ENCODE measurements at places on chromosomes 12 and 14.

DNA sequence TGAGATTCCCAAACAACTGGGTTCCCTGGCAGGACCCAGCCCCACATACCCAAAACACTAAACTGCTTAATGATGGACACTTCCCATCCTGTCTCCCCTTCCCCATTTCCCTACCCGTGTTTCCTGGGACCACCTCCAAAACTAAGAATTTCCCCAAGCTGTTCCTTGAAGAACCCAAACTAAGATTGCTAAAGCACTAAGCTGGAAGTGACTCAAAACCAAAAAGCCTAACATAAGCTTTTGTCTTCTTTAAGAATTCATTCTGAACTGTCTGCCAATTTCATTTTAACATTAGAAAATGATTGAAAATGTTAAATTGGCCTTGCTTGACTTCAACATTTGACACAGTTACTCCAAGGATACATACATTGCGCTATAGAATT, 29.5 kb upstream of the STAB2 start:
- no peak for DNase-seq

- DNase-seq, result no peak
These were observed 1.1 kb downstream of the BRI3BP start for GRCh38 chr12:124994437-124994975.

DNA sequence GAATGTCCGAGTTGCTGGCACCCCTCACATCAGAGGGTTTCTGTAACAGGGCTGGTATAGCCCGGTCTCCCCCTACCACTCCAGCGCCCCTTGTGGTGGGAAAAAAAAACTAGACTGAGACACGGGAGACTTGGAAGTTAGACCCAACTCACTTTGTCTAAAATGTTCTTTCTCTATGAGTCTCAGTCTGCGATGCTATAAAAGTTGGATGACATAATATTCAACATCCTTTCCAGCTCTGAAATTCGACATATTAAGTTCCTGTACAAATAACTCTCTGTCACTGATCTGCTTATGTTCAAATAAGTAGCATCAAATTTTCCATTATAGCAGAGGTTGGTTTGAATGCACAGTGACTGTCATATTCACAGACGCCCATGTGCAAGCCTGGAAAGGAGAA, 25.7 kb upstream of the TC2N start:
- DNase-seq, result no peak

DNA sequence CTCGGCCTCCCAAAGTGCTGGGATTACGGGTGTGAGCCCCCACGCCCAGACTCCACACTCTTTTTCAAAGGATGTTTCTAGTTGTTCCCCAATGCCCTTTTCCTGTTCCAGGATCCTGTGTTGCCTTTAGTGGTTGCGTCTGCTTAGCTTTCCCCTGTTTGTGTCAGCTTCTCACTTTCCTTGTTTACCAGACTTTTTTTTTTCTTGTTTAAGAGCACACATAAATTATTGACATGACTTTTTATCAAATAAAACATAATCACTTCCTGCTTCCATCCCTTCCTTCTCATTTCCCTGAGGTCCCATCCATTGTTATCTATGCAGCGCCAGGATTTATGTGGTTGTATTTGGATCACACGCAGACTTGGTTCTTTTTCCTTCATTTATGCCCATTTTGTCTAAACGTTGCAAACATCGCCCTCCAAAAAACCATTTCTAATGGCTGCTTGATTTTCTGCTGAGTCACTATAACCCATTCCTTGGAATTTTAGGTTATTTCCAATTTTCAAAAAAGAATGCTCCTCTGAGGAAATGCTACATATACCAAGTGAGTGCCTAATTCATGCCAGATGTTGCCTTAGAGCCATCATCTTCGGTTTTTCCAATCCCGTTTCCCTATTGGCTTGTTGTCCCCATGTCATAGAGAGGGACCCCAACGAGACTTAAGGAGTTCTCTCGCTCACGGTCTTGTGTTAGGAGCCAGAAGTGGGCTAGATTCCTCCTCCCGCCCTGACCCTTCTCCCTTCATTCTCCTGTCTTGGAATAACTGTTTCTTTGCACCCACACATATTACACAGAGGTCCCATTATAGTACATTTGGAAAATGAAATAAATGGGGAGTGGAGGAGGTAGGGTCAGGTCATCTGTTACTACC, 13.5 kb upstream of the CYP46A1 start:
- no peak for DNase-seq

- DNase-seq, result no peak
These were observed 261.4 kb downstream of the BTG1 start for GRCh38 chr12:91884230-91884629.

DNA sequence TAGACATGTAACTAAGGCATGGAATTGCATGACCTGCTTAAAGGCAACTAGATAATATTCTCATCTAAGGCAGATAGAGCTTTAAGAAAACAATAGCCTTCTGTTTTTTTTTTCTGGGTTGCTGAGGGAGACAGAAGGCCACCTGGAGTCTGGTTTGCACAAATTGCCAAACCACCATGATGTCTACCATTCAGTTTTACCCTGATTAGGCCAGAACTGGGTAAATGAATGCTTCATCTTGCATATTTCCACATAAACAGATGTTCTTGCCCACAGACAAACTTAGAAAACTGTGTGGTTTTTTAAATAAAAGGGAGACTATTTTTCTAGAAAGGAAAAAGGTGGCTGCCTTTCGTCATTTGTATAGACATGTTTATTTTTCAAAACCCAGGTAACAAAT, 278.7 kb upstream of the PRICKLE1 start:
- no peak for DNase-seq

DNA sequence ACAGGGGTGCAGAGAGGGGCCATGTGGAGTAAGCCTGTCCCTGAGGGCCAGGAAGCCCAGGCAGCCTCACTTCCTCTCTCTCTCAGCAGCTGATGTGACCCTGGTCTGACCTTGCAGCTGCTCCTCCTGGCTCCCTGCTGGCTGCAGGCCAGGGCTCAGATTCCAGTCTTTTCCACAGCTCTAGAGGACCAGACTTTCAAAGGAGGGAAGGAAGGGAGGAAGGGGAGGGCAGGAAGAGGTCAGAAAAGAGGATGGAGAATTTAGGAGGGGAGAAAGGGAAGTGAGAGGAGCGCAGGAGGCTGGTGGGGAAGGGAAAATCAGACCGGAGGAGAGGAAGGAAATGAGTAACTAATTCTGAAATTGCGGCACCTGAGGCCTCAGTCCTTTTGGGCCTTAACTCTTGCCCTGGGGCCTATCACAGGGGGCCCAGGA, 40.9 kb upstream of the VASH1 start:
- DNase-seq, result no peak

DNA sequence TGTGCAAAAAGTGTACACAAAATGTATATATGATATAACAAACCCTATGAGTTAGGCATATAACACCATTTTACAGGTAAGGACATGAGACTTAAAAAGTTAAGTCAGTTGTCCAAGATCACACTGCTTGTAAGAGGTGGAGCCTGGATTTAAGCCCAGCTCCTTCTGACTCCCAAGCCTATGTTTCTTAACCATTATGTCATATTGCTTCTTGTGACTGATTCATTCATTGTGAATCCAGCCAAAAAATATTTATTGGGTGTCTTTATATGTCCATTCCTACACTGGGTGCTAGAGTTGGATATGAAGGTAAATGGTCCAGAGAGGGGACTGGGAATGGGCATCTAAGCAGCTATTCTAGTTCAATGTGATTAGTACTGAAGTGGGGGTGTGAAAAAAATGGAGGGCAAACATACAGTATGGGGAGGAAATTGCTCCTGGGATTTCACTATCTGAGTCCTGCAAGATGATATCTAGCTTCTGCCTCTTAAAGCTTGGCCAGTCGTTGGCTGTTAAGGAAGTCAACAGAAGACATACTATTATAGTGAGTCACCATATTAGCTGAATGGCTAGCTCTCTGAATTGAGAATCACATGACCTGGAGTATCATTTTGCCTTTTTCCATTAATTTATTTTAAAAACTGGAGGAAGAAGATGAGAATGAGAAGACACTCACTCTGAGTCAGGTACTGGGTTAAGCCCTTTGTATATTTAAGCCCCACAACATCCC, 28.8 kb downstream of the PAX9 start:
- no peak for DNase-seq

GRCh38 chr12:94954029-94954685, 49.3 kb downstream of the NDUFA12 start:
- DNase-seq, result no peak

- DNase-seq, result no peak
These were observed 34.6 kb downstream of the HECTD4 start for GRCh38 chr12:112347581-112347982.

DNA sequence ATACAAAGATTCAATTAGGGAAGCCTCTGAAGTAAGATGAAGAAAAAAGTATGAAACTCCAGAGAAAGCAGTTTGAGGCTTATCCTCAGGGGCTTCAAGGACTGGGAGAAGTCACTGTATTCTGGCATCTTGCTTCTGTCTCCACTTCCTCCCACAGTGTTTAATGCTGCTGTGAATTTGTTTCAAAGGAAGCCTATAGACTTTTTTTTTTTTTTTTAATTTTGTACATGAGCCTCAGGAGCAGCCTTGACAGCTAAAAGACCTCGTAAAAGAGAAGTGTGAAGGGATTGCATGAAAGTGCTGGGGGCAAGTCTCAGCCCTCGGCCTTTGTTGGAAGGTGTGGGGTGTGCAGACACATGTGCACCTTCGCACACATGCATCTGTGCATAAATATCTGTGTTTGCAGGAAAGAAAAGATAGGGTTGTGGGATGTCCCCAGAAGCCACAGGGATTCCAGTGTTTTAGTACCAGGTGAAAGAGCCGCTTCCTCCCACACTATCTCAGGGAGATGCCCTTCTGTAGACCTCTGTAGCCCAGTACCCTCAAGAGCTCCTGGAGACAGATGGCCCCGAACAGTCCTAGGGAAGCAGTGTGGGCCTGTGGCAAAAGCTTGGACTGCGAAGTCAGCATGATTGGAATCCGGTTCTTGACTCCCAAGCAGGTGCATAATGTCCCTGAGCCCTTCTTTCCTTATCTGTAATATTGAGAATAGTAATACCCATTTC, 193.5 kb upstream of the BCL2L14 start:
- DNase-seq, result no peak

DNA sequence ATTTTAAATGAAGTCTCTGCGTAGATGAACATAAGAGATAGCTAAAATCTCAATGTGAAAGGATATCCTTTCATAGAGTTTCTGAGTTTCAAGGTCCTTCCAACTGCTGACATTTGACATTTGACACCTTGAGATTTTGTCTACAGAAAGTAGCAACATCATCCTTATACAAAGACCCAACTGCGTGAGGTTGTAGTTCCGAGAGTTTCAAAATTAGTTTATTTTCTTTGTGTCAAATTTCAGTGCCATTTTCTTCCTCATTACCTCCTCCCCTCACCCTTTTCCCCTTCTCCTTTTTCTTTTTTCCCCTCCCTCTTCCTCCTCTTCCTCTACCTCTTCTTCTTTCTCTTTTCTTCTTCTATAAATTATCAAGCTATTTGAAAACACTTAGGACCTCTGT, 26.9 kb upstream of the BATF start:
- no peak for DNase-seq

DNA sequence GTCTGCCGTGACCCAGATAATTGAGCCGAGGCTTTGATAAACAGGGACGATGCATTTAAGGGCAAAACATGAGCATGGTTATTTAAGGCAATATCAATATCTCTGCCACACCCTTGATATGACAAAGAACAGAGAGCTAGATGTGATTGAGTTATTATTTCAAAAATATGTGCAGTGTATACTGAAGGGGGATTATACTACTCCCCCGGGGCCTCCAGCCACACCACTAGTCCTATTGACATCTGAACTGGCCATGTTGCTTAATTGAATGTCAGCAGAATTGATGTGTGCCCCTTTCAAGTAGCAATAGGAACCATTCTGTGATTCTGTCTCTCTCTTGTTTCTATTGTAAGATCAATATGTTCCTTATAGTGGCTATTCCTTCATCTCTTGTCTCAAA, 794.8 kb upstream of the SEL1L start:
- DNase-seq, result no peak

- DNase-seq, result no peak
These were observed 539.7 kb downstream of the AACS start for GRCh38 chr12:125604976-125605375.

DNA sequence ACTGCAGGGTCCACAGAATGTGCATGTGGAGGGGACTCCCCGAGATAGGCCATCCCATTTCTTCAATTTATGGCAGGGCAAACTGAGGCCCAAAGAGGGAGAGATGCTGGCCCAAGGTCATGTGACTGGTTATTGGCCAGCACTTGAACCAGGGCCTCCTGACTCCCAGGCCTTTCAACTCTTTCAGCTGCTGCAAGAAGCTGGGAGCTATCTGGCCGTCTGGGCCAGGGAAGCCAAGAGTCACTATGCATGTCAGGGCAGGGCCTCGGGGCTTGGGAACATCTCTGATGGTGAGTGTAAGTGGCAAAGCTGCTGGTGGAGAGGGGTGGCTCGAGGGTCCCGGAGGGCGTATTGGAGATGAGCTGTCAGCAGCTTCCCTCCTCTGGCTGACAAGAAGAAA, 9.5 kb upstream of the LTBP2 start:
- DNase-seq, result no peak

- no peak for DNase-seq
These were observed 58.9 kb upstream of the OVCH1 start for GRCh38 chr12:29556363-29556762.

DNA sequence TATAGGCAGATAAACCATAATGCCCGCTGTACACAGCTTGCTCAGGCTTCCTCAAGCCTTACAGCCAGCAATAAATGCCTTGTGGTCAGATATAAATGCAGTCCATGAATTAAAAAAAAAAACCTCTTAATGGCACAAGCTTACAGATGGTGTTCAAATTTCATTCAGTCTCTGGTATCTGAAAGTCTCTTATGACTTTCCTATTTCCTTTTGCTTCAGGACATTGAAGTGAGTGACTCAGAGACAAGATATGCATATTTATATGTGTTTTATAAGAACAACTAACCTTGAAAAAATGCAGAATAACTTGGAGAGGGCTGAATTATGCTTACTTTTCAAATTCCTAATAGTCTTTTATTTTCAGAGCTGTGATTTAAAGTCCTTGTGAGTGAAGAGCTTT, 426.9 kb upstream of the MIS18BP1 start:
- no peak for DNase-seq

DNA sequence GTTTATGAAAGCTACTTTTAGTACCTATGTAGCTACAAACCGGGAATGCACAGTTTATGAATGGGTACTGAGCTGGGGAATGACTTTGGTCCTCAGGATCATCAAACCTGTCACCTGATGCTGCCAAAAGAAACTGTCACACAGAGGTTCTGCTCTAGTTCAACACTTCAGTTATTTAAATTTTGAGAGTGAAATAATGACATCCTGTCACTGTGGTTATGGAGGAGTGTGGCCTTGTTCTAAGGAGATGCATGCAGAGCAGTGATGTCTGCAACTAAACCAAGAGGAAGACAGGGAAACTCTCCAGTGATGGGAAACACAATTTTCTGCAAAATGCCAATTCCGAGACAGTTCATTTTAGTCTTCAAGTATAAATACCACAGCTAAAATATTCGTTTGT, 4.8 kb upstream of the AEBP2 start:
- no peak for DNase-seq

DNA sequence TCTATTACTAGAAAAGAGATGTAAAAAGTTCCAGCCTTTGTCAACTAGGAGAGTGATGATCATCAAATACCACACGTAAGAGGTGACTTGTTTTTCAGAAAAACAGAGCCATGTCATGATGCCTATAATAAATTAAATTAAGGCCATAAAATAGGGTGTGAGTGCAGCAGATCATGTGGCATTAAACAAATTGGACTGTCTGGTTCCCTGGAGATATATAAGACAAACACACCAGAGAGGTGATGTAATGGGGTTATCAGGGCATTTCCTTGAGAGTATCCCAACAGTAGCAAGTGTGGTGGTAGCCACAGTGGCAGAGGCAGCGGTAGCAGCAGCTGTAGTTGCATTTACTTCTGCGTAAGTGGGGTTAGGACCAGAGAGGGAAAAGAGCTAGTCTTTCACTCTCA, 14.6 kb upstream of the GALNT6 start:
- DNase-seq, result no peak

- no peak for DNase-seq
These were observed 5.6 kb upstream of the FAM234B start for GRCh38 chr12:13038491-13039161.
